ENCODE measurements at places on chromosomes 13 and 19.

GRCh38 chr19:1085676-1086442 is 9.3 kb downstream of the POLR2E start:
- DNase-seq = no peak

- no peak for DNase-seq
Observed at GRCh38 chr19:18292462-18292809, 11.0 kb upstream of the JUND start.

- no peak for DNase-seq
Observed at GRCh38 chr19:2814426-2814825, 5.2 kb upstream of the ZNF554 start.

- DNase-seq = peak; percentile 15
Observed at GRCh38 chr13:40777166-40777808, 6.3 kb upstream of the MRPS31 start.

DNA sequence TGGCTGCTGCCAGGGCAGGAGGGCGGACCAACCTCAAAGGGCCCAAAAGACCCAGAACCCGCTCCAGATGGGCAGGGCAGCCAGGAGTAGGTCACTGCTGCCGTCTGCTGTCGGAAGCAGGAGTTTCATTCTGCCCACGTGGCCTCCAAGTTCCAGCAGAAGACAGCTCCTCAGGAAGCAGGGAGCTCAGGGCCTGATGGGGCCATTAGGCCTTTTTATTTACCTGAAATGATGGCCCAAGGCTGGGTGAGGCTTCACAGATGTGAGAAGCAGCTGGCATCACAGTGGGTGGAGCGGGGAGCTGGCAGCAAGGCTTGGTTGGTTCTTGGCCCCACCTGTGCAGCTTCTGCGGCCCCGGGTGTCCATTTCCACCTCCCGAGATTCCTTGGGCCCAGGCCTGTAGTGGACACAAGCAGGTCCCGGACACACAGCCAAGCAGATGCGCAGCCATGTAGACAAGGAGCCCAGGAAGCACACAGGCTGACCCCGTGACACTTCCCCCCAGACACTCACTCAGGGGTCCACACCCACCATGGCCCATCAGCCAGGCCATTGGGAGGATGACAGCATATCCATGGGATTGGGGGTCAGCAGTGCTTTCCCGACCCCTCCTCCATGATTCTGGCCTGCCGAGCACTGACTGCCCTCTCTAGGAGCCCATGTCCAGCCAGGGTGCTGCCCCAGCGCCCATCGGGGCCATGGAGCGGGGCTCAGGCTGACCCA is 26.4 kb downstream of the C13orf46 start:
- DNase-seq = no peak

GRCh38 chr19:5292453-5292821 is 48.2 kb downstream of the PTPRS start:
- no peak for DNase-seq

- no peak for DNase-seq
Observed at GRCh38 chr13:34419025-34419424, 523.0 kb upstream of the NBEA start.

GRCh38 chr19:49335071-49335783 is at the start of gene CD37:
CD37 (plus strand) TSS chr19:49335406; CDS start chr19:49335541, 135 bp downstream.
- peak; percentile 29 for DNase-seq

DNA sequence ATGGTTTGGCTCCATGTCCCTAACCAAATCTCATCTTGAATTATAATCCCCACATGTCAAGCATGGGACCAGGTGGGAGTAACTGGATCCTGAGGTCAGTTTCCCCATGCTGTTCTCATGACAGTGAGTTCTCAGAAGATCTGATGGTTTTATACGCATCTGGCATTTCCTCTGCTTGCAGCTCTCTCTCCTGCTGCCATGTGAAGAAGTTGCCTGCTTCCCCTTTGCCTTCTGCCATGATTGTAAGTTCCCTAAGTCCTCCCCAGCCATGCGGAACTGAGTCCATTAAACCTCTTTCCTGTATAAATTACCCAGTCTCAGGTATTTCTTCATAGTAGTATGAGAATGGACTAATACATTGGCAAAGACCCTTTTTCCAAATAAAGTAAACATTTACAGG is 96.8 kb downstream of the TSHZ3 start:
- no peak for DNase-seq

- DNase-seq = no peak
Observed at GRCh38 chr19:55300886-55301458, 17.2 kb downstream of the BRSK1 start.

- DNase-seq = no peak
Observed at GRCh38 chr13:113937527-113938180, 36.2 kb downstream of the C13orf46 start.

DNA sequence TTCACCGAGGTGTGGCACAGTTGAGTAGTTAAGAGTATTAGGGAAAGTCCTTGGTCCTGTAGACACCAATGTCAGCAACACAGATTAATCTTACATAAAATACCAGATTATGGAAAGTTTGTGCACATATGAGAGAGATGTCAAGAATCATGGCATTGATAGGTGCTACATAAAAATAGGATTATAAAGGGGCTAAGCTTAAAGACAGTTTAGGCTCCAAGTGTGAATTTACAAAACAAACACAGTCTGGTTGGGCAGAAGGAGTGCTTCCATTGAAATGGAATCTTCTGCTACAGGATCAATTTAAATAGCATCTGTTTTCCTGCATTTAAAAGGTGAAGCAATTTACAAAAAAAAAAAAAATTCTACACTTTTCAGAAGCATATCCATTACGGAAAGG is 292.9 kb downstream of the DNAJC15 start:
- DNase-seq = no peak

- no peak for DNase-seq
Observed at GRCh38 chr13:95607366-95607765, 37.1 kb downstream of the DZIP1 start.

GRCh38 chr13:105612541-105612940 is 922.9 kb downstream of the EFNB2 start:
- no peak for DNase-seq
